ENCODE measurements at places on chromosomes 6 and 20.

DNA sequence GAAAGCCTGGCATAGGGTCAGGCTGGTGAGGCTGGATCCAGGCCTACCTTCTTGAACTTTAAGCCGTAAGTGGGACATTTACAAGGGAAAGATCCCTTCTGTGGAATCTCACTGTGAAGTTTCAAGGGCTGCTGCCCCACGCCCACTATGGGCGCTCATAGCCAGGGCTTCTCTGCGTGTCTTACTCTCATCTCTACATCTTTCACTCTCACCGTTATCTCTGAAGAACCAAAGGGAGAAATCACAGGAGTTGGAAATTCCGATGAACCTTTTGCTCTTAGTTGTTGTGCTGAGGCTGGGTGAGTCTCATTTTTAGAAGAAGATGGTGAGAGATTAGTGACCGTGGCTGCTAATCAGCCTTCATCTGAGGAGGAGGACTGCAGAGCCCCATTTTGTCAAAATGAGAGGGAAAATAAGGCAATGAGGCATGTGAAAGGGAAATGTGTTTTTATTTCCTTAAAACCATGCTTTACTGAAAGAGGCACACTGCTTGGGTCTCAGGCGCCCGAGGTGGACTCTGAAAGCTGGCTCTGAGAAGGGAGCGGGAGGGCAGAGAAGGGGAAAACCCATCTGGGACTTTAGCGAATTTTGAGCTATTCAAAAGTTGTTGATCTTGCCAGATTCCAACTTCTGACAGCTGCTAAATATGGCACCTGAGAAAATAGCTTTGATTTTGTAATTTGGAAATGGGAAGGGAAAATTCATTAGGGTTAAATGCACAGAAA, 301.5 kb downstream of the CLIC5 start:
- DNase-seq = no peak

DNA sequence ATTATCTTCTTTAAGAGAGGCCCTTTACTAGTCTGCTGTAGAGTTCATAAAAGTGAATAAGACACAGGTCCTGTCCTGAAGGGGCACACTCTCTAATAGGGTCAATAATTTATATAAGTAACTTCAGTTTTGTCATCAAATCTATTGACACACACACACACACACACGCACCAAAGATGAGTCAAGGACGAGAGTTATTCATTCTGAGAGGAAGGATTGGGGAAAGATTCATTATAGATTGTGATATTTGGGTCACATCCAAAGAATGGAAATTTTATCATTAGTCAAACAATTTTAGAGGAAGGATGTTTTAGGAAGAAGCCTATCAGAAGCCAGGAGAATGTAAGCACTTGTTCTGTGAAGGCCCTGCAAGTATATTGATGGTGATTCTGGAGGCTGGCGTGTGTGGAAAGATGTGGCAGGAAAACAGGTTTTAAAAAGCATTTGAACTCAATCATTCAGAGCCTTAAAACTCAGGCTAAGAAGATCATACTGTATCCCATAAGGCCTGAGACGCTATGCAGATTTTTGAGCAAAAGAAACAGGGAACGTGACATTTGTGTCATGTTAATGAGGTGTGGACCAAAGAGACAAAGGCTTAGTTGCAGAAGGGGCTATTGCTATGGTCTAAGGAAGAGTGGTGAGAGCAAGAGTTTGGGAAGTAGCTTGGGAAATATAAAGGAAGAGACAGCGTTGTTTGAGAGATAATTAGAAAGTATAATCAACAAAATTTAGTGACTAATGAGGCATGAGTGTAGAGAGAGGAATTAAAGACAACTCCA, 161.4 kb upstream of the PREP start:
- no peak for DNase-seq

- DNase-seq = no peak
These were observed 44.8 kb downstream of the MRAP2 start for GRCh38 chr6:84078335-84078734.

- DNase-seq = no peak
These were observed 14.6 kb upstream of the IFT52 start for GRCh38 chr20:43576108-43576507.

DNA sequence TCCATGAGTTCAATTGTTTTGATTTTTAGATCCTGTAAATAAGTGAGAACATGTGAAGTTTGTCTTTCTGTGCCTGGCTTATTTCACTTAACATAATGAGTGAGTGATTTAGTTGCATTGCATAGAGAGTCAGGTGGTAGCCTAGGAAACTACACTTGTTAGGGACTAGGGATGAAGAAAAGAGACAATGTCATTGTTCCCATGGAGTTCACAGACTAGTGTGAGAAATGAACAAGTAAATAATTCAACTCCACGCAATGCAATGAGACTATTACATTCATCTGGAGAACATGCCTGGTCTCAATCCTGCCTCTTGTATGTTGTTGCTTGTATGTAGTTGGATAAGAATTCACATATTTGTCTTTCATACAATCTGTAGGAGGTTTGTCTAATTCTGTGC, 76.3 kb upstream of the B3GAT2 start:
- DNase-seq = no peak

DNA sequence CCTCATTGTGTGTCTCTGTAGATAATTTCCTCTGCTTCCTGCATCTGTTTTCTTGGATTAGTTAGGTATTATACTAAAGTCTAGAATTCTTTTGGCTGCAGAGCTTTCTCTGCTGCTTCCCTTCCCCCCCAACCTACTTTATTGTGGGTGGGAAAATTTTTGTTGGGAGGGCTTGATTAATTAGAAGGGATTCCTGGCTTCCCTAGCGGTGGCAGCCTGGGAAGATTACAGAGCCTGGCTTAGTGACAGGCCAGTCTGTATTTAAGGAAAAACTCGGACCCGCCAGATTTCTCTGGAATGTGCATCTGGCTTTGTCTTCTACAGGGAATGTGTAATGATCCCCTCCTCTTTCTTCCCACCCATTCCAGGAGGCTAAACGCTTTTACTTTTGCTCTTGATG, 31.2 kb downstream of the SLX4IP start:
- no peak for DNase-seq

Measured in central memory CD8-positive, alpha-beta T cell (primary cell).